Articular chondrocyte of knee joint (primary cell): ENCODE measurements at places on chromosomes 11 and 22. TPM values are rescaled to one million over a fixed set of nuclear protein-coding genes. Genes with fewer than 3 reads are reported as not detected.

The CRYAB gene
- total RNA-seq = 93.2 and 117 TPM in 2 replicates

The TCF20 gene
- 29.3 and 30.8 TPM in 2 replicates for total RNA-seq

The KRTAP5-8 gene
- 0.22 and 0.26 TPM in 2 replicates for total RNA-seq

The DGCR2 gene
- total RNA-seq = 30.6 and 35.7 TPM in 2 replicates

The KCNJ5 gene
- total RNA-seq = under 0.01 and 0.13 TPM in 2 replicates

The CHID1 gene
- total RNA-seq = 38.0 and 48.3 TPM in 2 replicates

The CCDC34 gene
- 3.8 and 7.0 TPM in 2 replicates for total RNA-seq

The RBMXL2 gene
- not detected in 2 replicates for total RNA-seq

The GLYATL1 gene
- 0.13 and 0.43 TPM in 2 replicates for total RNA-seq

The LRP4 gene
- total RNA-seq = 1.2 and 2.5 TPM in 2 replicates

The CENPM gene
- 7.6 and 7.8 TPM in 2 replicates for total RNA-seq

The PARVA gene
- 107 and 119 TPM in 2 replicates for total RNA-seq

The FAM83F gene
- total RNA-seq = not detected in 2 replicates

The FRMD8 gene
- total RNA-seq = 38.3 and 58.9 TPM in 2 replicates

The SREBF2 gene
- total RNA-seq = 47.1 and 51.2 TPM in 2 replicates

The OR2D2 gene
- 0.78 and 1.2 TPM in 2 replicates for total RNA-seq

The SCUBE1 gene
- 5.0 and 7.4 TPM in 2 replicates for total RNA-seq

The TRIOBP gene
- total RNA-seq = 77.6 and 83.2 TPM in 2 replicates

The C11orf87 gene
- total RNA-seq = 0.13 and 0.43 TPM in 2 replicates

The FOLR3 gene
- 0.78 and 1.1 TPM in 2 replicates for total RNA-seq

The EIF4G2 gene
- 922 and 996 TPM in 2 replicates for total RNA-seq

The TYR gene
- not detected in 2 replicates for total RNA-seq

The THY1 gene
- 669 and 939 TPM in 2 replicates for total RNA-seq

The BIRC3 gene
- 3.3 and 8.3 TPM in 2 replicates for total RNA-seq

The LRRC74B gene
- total RNA-seq = not detected in 2 replicates

The GRIA4 gene
- total RNA-seq = not detected in 2 replicates

The ALDH3B2 gene
- total RNA-seq = not detected in 2 replicates

The ELF5 gene
- total RNA-seq = not detected in 2 replicates

The GAS2 gene
- total RNA-seq = 0.65 and 1.2 TPM in 2 replicates

The LRFN4 gene
- 20.3 and 30.7 TPM in 2 replicates for total RNA-seq

The NDUFV1 gene
- 99.6 and 138 TPM in 2 replicates for total RNA-seq

The OR52H1 gene
- total RNA-seq = 0.65 and 1.0 TPM in 2 replicates

The RAB39A gene
- not detected in 2 replicates for total RNA-seq

The OR5P2 gene
- total RNA-seq = 0.22 TPM in 1 of 2 replicates, not detected in the other

The DEUP1 gene
- total RNA-seq = 0.13 and 0.65 TPM in 2 replicates

The TBX1 gene
- under 0.01 TPM in 1 of 2 replicates, not detected in the other for total RNA-seq

The SLC1A2 gene
- total RNA-seq = 0.39 and 1.7 TPM in 2 replicates
